ENCODE measurements at places on chromosomes 13 and 19. TPM values are rescaled to one million over a fixed set of nuclear protein-coding genes. Genes with fewer than 3 reads are reported as not detected.

Gene ADPRHL1
- 1.1 TPM for total RNA-seq

Gene ZNF471
- total RNA-seq = 6.7 TPM

Gene ASPDH
- not detected for total RNA-seq

Gene MBD3L2
- total RNA-seq = not detected

Gene BCAM
- 25.3 TPM for total RNA-seq

Gene NFILZ
- total RNA-seq = not detected

Gene S1PR4
- total RNA-seq = not detected

Gene NBEA
- 11.4 TPM for total RNA-seq

Gene SIGLEC12
- not detected for total RNA-seq

Gene OR4F17
- not detected for total RNA-seq

Gene KLK4
- not detected for total RNA-seq

Gene LENG8
- 90.9 TPM for total RNA-seq

Gene PDX1
- total RNA-seq = not detected
